MV-4-11 (cell line): ENCODE measurements at places on chromosomes 6 and 20.

- DNase-seq = no peak
These were observed 34.6 kb downstream of the TOX2 start for GRCh38 chr20:43949248-43949647.

- DNase-seq = peak; percentile 81
These were observed 604 bp upstream of the RAB5IF start for GRCh38 chr20:36604952-36605398.

DNA sequence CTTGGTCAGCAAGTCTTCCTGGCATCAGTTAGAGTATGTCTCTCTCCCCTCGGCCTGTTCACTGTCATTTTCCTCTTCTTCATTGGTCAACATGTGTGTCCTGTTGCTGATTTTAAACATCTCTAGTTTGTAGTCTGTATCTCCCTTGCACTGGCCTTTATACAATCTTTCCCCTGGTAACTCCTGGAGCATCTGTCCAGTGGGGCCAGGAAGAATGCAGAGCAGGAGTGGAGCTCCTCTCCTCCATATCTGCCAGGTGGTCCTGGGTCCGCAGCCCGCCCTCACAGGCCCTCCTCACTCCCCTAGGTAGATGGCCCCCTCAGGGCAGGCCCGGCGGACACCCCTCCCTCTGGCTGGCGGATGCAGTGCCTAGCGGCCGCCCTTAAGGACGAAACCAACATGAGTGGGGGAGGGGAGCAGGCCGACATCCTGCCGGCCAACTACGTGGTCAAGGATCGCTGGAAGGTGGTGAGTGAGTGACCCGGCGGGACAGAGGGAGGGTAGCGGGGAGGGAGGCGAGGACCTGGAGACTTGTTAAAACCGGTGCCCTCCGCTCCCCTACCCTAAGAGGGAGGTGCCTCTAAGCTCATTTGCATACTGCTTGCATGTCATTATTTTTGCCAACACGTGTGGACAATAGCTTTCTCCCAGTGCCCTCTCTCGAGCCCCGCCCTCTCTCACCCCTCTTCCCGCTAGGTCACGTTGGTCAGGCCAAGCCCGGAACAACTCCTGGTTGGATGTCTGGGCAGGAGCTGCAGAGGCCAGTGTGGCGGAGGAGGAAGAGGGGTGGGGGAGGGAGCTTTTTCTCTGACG lies 3.2 kb downstream of the TTBK1 start:
- peak; percentile 70 for DNase-seq

- peak; percentile 26 for DNase-seq
These were observed 97.1 kb upstream of the CEP85L start for GRCh38 chr6:118748311-118749062.

DNA sequence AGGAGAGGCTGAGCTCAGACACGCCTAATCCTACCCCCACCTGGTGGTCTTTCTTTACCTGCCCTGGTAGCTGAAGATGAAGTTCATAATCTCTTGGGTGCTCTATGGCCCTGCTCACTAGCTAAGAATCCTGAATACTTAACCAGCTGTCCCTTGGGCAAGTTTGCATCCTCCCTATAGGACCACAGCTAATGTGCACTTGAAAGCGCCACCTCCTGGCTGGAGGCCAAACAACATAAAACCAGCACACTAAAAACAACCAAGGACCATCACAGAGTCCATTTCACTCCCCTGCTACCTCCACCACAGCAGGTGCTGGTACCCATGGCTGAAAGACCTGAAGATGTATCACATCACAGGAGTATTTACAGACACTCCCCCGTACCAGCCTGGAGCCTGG lies 155.5 kb upstream of the SLC24A3 start:
- DNase-seq = no peak

DNA sequence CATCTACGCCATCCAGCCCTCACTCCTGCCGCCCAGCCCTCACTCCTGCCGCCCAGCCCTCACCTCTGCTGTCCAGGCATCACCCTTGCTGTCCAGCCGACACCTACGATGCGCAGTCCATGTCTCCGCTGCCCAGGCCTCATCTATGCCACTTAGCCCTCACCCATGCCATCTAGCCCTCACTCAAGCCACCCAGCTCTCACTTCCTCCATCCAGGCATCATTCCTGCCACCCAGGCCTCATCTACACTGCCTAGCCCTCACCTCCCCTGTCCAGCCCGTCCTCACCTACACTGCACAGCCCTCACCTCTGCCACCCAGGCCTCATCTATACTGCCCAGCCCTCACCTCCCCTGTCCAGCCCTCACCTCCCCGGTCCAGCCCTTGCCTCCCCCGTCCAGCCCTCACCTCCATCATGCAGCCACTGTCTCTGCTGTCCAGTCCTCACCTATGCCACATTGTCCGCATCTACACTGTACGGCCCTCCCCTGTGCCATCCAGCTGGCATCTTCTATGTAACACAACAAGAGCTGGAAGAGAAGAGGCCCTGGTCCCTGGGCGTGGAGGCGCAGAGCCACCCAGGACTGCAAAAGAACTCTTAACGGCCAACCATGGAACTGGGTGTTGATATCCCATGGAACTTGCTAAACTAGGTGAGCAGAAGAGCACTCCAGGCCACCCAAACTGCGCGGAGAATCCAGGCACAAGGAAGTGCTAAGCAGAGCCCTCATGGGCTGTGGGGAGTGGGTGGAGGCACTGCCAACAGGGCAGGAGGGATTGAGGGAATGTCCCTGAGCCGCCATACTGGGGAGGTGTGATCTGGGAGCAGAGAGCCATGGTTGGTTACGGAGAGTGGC lies 31.0 kb downstream of the RNASET2 start:
- no peak for DNase-seq

- no peak for DNase-seq
These were observed 6.3 kb upstream of the TRIM27 start for GRCh38 chr6:28929887-28930620.

DNA sequence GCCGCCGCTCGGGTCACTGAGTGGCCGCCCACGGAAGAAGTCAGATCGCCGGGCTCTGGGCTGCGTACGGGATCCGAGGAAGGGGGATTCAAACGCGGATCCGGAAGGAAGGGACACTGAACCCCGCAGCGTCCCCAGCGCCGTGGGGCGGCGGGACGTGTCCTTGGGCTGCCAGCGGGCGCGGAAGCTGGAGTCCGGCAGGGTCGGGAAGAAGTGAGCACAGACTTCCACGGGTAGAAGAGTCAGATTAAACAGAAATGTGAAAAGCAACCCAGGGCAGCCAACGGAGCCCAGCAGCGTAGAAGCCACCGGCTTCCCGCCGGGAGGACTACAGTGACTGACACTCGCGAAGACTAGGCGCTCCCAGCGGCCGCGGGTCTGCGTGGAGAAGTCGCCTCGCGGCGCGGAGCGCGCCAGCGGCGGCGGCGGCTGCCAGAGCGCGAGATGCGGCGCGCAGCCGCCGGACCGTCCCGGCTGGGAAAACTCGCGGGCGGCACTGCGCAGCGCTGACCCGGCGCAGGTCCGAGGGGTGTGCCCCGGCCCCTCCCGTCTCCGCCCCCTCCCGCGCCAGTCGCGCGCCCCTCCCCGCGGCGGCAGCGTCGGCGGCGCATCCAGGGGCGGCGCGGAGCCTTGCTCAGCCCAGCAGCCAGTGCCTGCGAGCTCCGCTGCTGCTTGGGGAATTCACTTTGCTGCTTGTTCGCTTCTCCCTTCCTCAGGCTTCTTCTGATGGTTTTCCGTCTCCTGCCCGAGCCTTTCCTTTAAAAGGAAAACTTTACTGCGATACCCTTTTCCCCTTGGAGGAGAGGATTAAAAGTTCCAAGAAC lies at the start of gene SAMD5:
TSS of gene SAMD5 (plus strand) at position 649 of the 824 bp plus-strand sequence. CDS start 239 bp downstream, outside the sequence.
- DNase-seq = no peak

GRCh38 chr6:43481591-43482236 lies 4.3 kb downstream of the TJAP1 start:
- no peak for DNase-seq
